HS-27A (cell line): ENCODE measurements at places on chromosomes 7 and 10.

GRCh38 chr7:132154248-132154647, 422.0 kb downstream of the PLXNA4 start:
- DNase-seq: no peak

DNA sequence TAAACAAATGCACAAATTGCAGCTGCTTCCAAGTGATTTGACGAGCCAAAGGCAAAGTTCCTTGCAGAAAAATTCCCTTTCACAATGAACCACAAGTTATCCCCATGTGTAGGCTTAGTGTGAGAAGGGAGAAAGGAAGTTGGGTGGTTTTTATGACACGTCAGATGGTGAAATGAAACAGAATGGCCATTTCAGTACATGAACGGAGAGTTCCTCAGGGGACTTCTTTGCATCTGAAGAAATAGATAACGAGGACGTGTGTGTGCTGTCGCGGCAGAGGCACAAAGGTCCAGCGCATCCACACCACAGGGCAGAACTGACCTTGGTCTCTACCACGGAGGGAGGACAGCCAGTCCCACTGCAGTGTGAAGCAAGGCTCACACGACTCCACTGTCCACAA, 135.9 kb downstream of the PAXIP1 start:
- no peak for DNase-seq

DNA sequence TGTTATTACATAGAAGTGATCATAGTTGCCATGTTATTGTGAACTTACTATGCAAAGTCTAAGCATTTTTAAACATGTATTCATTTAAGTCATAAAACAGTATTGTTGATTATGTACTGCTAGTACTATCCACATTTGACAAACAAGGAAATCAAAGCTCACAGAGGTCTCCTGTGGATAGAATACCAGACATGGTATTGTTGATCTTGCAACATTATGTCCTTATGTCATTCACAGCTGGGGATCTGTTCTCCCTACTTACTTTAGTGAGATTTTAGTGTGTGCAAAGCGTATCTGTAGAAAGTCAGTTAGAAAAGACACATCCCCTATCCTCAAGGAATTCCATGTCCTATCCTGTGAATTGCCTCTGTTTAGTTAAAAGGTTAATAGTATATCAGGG, 106.1 kb downstream of the SND1 start:
- no peak for DNase-seq

DNA sequence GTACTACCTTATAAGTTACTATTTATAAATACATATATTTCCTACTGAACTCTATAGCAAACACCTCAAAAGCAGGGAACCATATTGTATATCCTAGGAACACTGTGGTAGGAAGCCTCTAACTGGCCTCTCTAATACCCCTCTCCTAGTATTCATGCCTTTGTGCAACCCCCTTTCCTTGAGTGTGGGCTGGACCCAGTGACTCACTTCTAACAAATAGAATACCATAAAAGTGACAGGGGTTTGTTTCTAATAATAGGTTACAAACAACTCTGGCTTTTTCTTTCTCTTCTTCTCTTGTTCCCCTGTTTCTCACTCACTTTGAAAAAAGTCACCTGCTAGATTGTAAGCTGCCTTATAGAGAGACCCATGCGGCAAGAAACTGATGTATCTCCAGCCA, 51.6 kb upstream of the MACC1 start:
- DNase-seq: no peak

GRCh38 chr7:159060440-159060839, 84.2 kb downstream of the VIPR2 start:
- DNase-seq: no peak
